Activated CD4-positive, alpha-beta T cell treated with anti-CD3 and anti-CD28 coated beads, Interleukin-2, amount 10 ng/mL, durations not matched to agents 7 days and 5 days (primary cell): ENCODE measurements at places on chromosomes 11 and 22. TPM values are rescaled to one million over a fixed set of nuclear protein-coding genes. Genes with fewer than 3 reads are reported as not detected.
A peak's percentile ranks its signal among the peaks of the same experiment; 100 is the strongest.

VSIG2 gene
- not detected for total RNA-seq

SVIP gene
- total RNA-seq: 27.6 TPM

RAB36 gene
- 0.27 TPM for total RNA-seq

FXYD2 gene
- 1.3 TPM for total RNA-seq

TUBA8 gene
- total RNA-seq: 1.4 TPM

BIK gene
- 1.4 TPM for total RNA-seq

CCDC116 gene
- total RNA-seq: 0.97 TPM

ANO9 gene
- total RNA-seq: 88.2 TPM

HPS5 gene
- 17.6 TPM for total RNA-seq

CADM1 gene
- 0.92 TPM for total RNA-seq

BAD gene
- total RNA-seq: 34.2 TPM

TMEM191B gene
- total RNA-seq: 0.87 TPM

RAG2 gene
- not detected for total RNA-seq

- no peak for DNase-seq
Observed at GRCh38 chr22:38782402-38783094, 11.4 kb downstream of the DNAL4 start.

- DNase-seq: no peak
Observed at GRCh38 chr11:92972248-92972647, 2.8 kb downstream of the MTNR1B start.

DNA sequence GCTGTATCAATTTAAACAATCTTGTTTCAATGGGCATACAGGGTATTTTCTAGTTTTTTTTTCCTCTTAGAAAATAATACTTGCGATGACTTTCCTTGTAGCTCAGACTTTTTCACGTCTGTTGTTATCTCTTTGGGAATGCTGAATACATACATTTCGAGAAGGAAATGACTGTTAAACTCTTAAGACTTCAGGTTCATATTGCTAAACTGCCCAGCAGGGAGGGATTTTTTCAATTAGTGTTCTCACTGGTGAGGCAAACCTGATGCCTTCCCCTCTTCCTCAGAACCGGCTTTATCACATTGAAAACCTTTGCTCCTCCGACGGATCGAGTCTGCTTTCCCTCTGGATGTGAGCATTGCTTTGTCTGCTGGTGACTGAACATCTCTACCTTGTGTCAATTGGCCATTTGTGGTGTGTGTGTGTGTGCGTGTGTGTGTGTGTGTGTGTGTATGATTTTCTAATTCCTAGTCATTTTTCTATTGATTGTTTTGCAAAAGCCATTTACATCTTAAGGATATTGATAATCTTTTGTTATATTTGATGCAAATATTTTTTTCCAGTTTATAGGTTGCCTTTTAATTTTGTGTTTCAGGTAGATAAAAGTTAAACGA lies 6.6 kb downstream of the NEAT1 start:
- DNase-seq: no peak

DNA sequence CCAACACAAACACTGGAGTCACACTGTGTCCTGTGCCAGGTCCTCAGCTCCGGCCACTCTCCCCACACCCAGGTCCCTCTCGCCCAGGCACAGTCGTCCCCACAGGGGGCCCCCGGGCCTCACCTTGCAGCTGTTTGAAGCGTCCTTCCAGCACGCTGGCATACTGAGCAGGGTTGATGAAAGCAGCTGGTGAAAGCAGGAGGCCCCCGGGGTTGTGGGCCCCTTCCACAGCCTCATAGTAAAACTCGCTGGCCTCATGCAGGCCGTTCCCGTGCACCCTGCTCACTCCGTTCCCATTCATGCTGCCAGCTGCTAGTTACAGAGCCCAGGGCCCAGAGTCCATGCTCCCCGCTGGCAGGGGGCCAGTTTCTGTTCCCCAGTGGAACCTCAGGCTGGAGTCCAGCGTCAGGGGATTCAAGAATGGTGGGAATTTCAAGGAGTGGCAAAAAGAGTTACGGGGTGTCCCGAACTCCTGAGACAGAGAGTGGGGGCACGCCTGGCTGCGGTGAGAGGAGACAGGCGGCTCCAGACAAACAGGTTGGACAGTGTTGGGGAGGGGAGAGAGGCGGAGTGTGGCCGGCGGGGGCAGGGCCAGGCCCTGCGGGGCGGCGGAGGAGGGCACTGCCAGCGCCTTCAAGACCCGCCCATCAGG lies 10.6 kb downstream of the SPTBN2 start:
- no peak for DNase-seq

GRCh38 chr11:13962198-13962561 lies 343 bp upstream of the SPON1 start:
- DNase-seq: no peak

DNA sequence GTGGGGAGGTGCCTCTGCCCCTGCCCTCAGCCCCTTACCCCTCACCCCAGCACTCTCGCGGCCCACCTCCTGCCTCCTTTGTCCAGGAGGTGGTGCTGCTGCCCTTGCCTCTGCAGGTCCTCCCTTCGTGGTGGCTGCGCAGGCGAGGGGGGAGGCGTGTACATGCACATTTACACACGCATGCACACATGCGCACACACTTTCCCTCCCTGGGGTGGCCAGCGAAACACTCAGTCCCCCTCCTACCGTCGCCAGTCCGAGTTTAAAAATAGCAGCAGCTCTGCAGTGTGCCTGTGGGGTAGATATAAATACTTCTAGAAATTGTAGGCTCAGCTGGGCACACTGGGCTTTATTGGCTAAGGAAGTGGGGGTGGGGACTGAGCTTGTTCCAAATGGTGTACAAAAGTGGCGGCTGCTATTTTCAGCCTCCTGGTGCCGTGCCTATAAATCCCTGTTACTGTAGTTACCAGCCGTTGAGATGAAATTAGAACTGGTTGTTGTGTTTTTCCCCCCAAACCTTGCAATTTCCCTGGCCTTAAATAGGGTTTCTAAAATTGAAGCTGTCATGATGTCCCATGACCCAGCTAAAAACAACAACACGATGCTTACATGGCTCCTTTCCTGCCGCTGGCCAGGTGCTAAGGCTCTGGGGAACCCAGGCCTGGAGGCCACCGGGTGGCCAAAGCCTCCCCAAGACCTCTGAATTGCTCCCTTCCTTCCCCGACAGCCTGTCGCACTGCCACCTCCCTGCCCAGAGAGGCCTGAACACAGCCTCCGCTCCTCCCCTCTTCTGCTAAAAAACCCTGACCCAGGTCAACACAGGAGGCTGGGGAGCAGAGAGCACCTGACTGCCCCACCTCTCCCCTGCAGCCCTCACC lies 12.4 kb downstream of the PICK1 start:
- DNase-seq: no peak

- DNase-seq: no peak
Observed at GRCh38 chr22:21698430-21699329, 32.9 kb downstream of the PPIL2 start.

DNA sequence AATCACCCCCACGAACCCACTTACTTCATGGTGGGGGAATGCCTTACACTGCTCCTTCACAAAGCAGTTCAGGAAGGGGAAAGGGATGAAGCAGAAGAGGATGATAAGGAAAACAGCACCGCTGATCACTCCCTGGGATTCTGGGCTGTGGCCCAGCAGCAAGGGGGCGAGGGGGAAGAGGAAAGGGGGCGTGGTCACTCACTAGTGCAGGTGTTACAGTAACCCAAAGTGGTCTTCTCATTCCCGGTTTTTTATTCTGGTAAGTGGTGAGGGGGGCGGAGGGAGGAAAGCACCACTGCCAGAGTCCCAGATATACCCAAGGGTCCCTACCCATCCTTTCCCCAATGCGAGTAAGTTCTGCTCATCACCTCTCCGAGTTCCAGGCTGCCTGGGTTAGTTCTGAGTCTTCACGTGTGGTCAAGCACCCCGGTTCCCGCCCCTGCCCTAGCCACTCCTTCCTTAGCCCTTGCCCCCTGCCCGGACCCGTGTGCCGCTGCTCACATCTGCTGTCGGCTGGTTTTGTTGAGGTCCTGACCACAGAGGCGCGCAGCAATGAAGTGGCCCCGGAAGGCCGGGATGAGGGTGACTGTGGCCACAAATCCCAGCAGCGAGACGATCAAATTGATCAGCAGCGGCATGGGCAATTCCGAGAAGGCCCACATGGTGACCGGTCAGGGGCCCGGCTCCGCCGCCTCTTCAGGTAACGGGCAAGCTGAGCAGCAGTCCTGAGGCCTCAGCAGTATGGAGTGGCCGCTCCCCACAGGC lies 477 bp downstream of the DPAGT1 start:
- DNase-seq: peak; percentile 35

- no peak for DNase-seq
Observed at GRCh38 chr22:46051646-46052045, 74.7 kb upstream of the WNT7B start.

GRCh38 chr22:46504584-46504983 lies 32.8 kb downstream of the CELSR1 start:
- DNase-seq: no peak

DNA sequence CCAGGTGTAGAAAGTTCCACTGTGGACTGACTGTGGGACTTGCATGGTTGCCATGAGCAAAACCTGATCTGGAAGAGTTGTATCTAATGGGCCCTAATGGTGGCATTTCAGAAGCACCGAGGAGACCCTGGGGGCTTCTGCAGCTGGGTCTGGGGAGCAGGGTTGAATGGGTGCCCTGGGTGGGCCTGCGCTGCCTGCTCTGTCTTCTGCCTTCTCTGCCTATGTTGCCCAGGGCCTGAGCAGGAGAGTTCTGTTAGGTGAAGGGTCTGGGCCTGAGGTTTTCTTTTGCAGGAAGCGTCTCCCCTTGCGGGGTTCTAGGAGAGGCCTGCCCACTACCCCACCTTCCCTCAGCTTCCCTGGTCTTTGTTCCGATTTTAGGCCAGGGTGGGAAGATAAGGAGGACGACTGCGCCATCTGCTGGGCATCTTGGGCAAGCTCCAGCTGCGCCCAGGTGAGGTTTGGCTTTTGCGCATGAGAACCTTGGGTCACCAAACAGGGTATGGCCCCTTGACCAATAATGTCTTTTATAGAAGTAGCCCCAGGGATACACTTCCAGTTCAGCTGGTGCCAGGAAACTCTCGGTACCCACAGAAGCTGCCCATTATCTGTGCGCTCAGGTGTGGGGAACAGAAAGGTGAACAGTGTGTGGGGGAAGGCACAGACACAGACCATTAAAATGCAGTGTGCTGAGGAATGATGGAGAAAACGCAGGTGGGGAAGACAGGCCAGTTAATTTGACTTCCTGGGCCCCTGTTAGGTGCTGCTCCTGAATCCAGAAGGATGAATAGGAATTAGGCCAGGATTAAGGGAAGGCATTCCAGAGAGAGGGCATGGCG lies 23.2 kb downstream of the COMMD9 start:
- peak; percentile 55 for DNase-seq

- DNase-seq: no peak
Observed at GRCh38 chr11:59226396-59226795, 13.7 kb upstream of the MPEG1 start.

GRCh38 chr22:39430576-39431150 lies 26.1 kb upstream of the MGAT3 start:
- DNase-seq: no peak

DNA sequence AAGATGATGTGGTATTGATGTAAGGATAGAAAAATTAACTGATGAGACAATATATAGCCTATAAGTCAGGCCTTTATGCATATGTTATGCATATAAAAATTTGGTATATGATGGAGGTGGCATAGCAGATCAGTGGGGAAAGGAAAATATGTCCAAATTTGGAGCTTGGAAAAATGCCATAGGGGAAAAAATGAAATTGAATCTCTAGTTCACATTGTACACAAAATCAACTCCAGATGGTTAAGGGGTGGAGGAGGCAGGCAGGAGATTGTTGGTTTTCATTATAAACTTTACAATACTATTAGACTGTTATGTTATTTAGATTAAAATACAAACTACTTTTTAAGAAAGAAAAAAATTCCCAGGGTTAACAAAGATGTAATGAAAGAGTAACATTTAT lies 15.1 kb upstream of the CD3E start:
- no peak for DNase-seq

DNA sequence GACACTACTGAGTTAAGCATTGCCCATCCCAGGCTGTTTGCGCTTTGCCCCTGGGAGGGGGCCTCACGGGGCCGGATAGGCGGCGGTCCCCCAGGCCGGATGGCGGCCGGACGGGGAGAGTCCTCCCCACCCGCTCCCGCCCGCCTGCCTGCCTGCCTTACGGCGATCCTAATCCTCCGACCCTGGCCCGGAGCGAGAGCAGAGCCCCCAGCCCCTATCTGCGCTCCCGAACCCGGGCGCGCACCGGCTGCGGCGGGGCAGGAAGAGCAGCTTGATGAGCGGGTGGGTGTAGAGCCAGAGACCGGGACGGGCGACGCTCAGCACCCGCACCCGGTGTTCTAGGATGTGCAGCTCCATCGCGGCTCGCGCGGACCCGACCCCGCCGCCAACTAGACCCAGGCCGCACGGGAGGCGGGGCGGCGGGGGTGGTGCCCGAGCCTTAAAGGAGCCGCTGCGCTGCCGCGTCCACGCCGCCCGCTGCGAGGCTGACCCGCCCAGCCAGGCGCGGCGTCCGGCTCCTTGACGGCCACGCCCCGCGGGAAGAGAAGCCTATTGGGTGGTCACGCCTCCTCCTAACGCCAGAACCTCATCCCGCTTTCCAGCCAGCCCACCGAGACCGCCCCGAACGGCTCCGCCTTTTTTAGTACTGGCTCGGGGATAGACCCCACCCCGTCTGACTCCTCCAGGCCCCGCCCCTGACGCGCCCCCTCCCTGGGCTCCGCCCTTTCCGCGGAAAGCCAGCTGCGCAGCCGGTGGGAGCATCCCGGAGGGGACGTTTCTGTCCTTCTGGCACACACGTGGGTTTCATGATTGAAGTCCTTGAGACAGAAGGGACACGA lies at the start of gene CASTOR1:
Gene CASTOR1, minus strand, starts transcription at position 365 of the 839 bp plus-strand sequence. Its CDS starts 8 bp downstream, at position 357.
- DNase-seq: peak; percentile 94
